ENCODE measurements at places on chromosomes 5 and 9.

DNA sequence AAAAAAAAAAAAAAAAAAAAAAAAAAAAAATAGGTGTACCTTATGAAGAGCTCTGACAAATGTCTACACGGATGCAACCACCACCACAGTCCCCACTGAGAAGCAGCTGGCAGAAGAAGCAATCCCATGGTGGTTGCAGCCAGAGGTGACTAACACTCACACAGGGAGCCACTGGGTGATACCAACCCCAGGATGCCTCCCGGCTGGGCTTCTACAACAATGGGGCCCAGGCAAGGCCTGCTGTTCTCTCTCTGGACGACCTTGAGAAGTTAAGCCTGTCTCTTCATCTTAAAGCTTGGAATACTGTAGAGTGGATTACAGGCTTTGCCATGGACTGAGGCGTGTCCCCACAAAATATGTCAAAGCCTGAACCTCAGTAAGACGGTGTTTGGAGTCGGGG, 104.1 kb downstream of the ROR2 start:
- DNase-seq: no peak

- no peak for DNase-seq
These were observed 364.2 kb downstream of the NNT start for GRCh38 chr5:43967165-43967564.

DNA sequence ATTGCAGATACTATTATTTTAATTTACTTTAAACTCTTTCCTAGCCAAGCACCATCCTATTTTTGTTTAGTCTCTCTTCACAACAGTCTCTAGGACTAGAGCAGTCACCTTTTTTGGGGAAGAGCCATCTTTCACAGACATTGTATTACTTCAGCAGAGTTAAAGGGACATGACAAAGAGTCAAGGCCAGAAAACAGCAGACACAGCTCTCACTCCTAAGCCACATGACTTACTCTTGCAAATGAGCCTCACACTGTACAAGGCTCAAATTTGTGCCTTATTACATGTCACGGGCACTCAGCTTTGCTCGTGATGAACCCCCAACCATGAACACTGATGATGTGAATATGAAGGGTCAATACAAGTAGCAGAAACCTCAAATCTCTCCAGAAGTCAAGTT, 104.3 kb downstream of the ZNF608 start:
- no peak for DNase-seq

- DNase-seq: no peak
These were observed 1176.9 kb upstream of the NUDT12 start for GRCh38 chr5:104739503-104739902.

GRCh38 chr9:133357656-133358055, 1.3 kb downstream of the SURF2 start:
- no peak for DNase-seq

DNA sequence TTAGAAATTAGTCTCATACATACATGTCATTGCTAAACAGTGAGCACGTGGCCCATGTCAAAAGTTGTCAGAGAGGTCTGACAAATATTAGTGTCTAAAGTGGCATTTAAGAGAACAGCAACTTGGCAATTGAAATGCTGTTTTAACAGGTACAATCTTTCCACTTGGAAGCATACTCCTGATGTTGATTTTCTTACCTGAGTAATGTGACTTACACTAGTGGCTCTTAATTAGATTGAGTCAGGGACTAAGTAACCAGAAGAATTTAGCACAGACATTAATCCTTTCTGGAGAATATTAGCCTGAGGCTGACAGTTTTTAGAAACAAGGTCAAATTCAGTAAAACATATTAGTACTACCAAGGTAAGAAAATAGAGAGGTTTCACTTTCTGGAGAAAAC, 357.0 kb upstream of the ZNF608 start:
- DNase-seq: no peak

DNA sequence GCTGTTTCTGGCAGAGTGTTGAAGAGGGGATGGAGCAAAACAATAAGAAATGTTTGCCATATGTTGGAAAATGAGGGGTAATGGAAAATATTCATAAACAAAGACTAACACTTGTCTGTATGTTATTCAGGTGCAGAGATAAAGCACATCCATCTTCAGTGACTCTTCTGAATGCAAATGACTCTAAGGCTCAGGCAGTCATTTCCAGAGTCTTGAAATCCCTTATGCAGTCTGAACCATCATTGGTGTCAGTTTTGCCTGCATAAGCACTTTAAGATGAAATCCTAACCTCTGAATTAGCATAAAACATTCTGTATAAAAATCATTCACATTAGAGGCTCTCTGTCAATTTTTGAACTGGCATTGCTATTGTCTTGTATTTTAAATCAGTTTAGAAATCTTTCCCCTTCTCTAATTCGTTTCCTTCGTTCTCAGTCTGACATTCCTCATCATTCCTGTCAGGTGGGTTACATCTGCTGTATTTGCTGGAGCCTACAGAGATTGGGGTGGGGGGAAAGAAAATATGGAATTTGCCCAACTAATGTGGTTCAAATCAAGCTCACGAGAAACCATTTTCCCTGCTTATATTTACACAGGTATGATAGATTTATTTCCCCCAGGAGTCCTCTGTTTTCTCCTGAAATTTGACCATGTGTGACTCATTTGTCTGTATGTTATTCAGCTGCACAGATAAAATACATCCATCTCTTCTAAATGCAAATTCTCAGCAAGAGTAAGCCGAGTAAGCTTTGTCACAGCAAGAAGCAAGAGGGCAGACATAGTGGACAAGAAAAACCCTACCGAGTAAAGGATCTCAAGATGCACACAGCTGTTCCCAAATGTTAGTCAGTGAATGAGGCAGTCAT, 31.6 kb downstream of the ENC1 start:
- DNase-seq: no peak

DNA sequence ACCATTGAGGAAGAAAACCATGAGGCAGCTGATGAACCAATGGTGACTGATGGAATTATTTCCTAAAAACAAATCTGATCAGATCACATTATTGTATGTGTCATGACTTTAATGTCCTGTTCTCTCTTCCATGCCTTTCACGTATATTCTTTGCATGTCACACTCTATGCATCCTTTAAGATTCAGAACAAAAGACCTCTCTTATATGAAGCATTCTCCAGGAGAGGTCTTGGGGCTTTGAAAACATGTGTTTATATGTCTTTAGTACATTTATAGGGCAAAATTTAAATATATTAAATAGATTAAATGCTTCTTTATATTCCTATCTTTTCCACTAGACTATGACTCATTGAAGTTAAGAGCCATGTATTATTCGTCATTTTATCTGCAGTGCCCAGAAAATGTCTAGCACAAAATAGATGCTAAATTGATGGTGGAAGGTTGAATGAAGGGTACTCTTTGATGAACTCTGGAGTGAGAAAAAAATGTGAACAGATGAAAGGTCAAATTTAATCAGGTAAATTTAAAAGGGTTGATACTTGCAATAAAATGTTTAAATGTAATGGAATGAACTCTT, 196.3 kb downstream of the PSAT1 start:
- no peak for DNase-seq

- DNase-seq: no peak
These were observed 2.4 kb downstream of the EGR1 start for GRCh38 chr5:138467711-138468132.

- no peak for DNase-seq
These were observed 104.2 kb downstream of the SV2C start for GRCh38 chr5:76187386-76187785.

DNA sequence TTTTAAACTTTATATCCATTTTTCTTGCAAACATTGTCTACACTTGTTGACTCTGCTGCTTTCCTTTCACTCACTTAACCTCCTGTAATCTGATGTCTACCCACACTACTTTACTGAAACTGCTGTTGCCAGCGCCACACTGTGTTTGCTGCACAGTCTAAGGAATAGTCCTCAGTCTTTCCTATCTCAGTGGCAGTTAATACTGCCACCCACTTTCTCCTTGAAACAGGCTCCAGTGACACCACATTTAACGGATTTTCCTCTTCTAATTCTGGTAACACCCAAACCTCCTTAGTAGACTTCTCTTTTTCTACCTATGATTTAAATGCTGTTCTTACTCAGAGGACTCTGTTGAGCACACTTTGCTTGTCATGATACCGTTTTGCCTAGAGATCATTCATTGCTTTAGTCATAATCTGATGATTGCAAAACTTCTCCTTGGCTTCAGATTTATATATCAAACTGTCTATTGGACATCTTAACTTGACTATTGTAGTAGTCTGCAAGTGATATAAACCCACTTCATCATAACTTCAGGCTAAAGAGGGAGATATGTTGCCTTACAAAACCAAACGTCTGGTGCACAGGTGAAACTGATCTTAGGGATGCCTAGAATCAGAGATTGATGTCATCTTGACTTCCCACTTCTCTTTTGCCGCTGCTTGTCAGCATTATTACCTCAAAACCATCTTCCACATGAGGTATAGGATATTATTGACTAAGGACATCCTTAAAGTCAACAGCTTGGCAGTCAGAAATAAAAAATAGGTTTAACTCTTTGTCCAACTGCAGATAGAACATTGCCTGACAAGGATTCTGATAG, 94.1 kb downstream of the CDC42SE2 start:
- DNase-seq: peak; percentile 39

GRCh38 chr9:22379272-22379671, 67.4 kb upstream of the DMRTA1 start:
- no peak for DNase-seq

DNA sequence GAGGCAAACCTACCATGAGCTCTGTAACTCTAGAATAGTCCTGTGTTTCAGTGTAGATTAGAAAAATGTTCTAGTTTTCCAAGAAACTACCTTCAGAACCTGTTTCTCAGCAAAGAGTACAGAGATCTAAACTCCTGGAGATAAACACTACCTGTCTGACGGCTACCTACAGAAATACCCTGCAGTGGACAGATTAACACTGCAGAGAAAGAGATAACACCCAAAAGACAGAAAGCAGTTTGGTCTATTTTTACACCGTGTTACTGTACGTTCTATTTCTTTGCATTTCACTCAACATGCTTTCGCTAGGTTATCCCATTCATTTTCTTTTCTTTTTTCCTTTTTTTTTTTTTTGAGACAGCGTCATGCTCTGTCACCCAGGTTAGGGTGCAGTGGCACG, 11.6 kb downstream of the SCAI start:
- DNase-seq: no peak

DNA sequence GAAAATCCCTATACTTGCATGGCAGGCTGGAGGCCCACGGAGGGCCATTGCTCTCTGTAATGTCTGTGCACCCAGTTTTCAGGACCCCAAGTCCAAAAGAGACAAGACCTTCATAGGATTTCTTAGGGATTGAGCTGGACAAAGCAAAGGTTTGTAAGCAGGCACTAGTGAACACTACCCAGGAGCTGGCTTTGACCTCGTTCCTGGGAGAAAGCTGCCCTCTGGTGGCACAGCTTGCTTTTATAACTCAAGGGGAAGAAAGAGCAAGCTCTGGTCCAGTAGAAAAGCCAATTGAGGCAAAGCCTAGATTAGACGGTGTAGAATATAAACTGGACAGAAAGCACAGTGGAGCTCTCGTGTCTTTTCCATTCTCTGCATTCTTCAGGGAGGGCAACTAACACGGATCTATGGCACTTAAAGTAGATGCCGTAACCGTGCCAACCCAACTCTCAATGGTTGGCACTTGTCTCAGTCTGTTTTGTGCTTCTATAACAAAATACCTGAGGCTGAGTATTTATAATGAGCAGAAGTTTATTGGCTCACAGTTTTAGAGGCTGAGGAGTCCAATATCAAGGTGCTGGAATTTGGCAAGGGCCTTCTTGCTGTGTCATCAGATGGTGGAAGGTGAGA, 7.9 kb downstream of the GABRP start:
- no peak for DNase-seq

DNA sequence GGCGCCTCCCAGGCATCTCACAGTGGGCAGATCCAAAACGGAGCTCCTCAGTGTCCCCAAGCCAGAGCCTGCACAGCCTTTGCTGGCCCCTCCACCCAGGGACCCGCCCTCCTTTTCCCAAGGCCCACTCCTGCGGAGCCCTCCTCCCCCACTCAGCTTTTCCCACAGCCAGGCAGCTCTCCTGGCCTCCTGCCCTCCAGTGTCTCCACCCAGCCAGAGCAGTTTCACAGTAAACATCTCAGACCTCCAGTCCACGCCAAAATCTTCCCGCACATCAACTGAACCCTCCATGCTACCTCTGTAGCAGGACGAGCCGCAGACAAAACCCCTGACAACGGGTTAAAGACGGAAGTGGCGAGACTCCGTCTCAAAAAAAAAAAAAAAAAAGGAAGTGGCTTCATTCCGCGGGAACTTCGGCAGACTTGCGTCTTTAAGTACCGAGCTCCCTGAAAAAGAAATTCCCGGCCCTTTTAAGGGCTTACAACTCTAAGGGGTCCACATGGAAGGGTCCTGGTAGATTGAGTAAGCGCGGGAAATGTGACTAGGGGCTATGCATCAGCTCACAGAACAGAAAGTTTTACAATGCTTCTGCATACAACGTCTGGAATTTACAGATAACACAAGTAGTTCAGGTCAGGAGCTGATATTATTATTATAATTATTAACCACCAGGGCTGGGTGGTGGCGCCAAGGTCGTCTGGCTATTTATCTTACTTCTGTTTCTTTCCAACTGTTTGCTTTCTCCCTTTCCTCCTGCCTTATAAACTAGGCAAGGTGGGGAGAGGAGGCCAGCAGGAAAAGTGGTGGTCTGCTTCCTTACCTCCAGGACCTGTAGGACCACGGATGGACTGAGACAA, 11.4 kb upstream of the GRIN1 start:
- peak; percentile 42 for DNase-seq

GRCh38 chr5:138354387-138354786, 1.9 kb downstream of the KDM3B start:
- DNase-seq: no peak

GRCh38 chr5:142977363-142978051, 207.3 kb downstream of the ARHGAP26 start:
- DNase-seq: peak; percentile 76

- no peak for DNase-seq
These were observed 127.1 kb downstream of the DIRAS2 start for GRCh38 chr9:90515510-90515909.

- DNase-seq: no peak
These were observed 53.7 kb downstream of the SYK start for GRCh38 chr9:90855208-90855902.

- DNase-seq: no peak
These were observed 52.2 kb downstream of the PTCD2 start for GRCh38 chr5:72372331-72372730.

DNA sequence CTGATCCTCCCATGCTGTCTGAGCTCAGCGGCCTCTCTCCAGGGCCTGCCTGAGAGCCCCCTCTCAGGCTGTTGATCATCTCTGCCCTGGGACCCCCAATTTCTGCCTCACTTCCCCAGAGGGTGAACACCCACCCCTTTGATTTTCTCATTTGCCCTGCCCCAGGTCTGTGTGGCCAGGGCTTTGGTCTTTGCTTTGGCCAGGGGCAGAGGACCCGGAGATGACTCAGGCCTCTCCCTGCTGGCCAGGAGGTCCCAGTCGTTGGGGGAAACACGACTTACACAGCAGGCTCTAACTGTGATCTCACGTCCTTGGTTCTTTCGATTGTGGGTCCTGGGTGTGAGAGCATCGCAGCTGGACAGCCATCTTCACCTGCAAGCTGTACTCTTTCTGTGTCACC, 1.1 kb upstream of the ADAMTS2 start:
- no peak for DNase-seq

All from CD4-positive, alpha-beta T cell treated with Interleukin-6 at 100 ng/mL for 8 hours (primary cell).